ENCODE measurements at places on chromosomes 2 and 18.

DNA sequence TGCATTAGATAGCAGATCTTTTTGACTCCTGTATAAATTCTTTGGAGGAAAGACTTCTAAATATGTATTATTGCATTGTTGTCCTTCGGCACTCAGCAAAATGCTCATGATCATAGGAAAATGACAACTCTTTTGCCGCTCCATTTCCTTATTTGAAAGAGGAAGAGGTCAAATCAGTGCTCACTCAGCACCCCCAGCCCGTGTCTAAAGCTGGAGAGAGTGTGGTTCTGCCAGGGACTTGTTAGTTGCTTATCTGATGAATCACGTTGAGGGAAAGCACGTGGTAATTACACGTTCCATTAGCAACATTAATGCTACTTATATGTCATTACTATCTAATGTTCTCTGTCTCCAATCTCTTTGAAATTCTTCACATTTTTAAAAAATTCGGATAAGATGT, 46.0 kb upstream of the MBP start:
- DNase-seq, result no peak

DNA sequence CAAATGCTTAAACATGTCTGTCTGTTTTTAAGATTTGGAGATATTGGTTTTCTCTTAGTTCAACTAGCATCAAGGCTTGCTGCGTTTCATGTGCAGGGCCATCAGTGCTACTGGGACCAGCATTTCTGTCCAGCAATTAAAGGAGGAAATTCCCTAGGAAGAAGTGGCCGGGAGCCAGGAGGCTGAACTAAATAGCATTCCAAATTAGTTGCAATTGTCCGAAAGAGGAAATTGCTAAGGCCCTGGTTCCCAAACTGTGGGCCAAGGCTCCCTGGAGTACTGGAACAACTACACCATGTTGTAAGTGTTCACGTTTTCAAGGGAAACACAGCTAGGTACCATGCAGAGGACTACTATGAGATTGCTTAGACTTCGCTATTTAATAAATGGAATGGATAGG, 257.9 kb downstream of the PTPRM start:
- no peak for DNase-seq

- no peak for DNase-seq
These were observed 42.6 kb downstream of the ARHGAP15 start for GRCh38 chr2:143171817-143172216.

GRCh38 chr2:153641046-153641445, 162.5 kb upstream of the RPRM start:
- peak; percentile 24 for DNase-seq

- DNase-seq, result no peak
These were observed 95.0 kb downstream of the MAPK4 start for GRCh38 chr18:50654658-50655550.

- no peak for DNase-seq
These were observed 51.0 kb upstream of the ID2 start for GRCh38 chr2:8630676-8631464.

DNA sequence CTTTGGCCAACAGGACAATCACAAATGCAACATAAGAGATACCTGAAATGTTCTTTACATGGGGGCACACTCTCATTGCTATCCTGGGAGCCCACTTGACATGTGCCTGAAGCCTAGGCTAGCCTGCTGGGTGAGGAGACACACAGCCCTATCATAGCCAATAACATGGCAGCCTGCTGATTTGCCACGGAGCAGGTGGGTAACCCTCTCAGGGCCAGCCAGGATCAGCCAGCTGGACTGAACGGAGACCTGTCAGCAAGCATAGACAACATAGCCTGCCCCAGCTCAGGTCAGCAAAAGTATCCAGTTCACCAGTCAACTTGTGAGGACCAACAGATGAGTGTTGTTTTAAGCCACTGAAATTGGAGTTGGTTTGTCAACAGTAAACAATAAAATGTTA, 566.5 kb downstream of the DCDC2C start:
- DNase-seq, result no peak

GRCh38 chr18:57439985-57440330, 4.8 kb downstream of the ONECUT2 start:
- no peak for DNase-seq

- DNase-seq, result no peak
These were observed 17.2 kb downstream of the SPEG start for GRCh38 chr2:219451661-219452360.

DNA sequence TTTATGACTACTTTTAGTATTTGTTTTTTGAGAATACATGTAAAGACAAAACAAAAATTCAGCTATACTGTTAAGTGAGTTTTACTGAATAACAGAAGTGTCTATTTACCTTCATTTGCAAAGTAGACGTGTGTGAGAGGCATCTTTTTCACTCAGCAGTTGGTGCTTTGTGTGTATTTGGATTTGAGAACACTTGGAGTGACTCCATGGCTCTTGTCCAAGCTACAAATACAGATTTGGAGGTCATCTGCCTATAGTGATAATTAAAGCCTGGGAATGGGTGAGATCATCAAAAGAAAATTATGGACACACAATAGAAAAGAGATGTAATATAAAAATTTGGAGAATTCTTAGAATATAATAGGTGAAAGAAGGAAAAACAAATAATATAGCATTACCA, 6.2 kb downstream of the NAB1 start:
- DNase-seq, result no peak

GRCh38 chr2:29487967-29488555, 372.8 kb downstream of the CLIP4 start:
- DNase-seq, result no peak

DNA sequence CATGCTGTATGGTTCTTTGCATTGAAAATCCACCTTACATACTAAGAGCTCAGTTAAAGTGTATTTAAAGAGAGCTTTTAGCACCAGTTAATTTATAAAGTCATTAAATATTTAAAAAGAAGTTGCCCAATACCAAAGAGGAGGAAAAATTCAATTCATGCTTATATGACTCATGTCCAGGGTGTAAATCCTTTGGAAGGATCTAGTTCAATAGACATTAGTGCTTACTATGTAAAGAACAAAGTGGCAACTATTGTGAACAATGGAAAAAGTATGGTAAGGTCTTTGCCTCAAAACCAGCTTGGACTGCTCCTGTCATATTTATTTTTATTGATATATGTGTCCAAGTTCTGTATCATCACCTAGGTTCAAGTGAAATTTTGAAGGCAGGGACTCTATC, 90.5 kb downstream of the SCN9A start:
- DNase-seq, result no peak

DNA sequence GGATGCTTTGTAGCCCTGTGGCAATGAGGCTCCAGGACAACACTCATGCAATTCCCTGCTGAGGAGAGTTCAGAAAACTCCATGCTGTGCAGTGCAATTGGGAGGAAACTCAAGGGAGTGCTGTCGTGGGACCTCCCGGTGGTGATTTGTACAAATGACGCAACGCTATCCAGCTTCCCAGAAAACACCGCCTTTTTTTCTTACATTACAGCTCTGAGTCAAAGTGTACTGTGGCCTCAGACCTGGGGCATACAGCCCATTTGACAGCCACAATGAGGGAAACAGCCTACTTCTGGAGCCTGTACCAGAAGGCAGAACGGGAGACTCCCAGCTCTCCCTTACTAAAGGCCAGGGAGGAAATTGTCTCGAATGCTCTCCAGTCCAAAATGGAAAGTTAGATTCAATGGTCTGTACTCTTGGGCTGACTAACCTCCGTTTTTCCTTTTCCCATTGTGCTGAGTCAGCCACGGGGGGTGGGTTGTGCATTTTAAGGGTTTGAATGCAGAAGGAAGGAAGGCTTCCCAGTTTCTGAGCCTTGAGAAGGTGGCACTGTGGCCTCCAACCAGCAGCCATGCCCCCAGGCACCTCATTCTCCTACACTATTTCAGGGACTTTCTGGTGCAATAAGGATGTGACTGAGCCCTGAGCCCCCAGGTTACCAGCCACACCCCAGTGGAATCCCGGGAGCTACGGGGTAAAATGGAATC, 16.4 kb upstream of the CYP1B1 start:
- DNase-seq, result peak; percentile 69

GRCh38 chr2:14891546-14891945, 259.0 kb downstream of the LRATD1 start:
- no peak for DNase-seq

DNA sequence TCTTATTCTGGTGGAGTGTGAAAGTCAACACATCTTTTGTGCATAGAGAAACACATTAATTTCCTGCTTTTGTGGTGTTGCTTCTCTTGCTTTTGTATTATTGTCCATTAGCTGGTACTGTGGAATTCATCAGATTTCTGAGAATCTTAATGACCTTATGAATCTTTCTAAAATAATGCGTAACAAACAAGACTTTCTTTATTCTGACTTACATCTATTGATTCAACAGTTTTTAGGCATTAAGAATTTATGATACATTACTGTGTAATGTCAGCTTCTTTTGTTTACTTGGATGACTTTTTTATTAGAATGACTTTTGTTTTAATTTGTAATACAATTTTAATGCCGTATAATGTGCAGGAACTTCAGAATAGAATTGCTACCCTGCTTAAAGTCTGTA, 43.4 kb downstream of the RAB10 start:
- no peak for DNase-seq

- no peak for DNase-seq
These were observed 21.1 kb downstream of the UGP2 start for GRCh38 chr2:63862806-63863205.

- DNase-seq, result no peak
These were observed 265.6 kb upstream of the NRXN1 start for GRCh38 chr2:51297488-51297887.

Measured in NB4 (cell line).